ENCODE measurements at places on chromosomes 2 and 18.

DNA sequence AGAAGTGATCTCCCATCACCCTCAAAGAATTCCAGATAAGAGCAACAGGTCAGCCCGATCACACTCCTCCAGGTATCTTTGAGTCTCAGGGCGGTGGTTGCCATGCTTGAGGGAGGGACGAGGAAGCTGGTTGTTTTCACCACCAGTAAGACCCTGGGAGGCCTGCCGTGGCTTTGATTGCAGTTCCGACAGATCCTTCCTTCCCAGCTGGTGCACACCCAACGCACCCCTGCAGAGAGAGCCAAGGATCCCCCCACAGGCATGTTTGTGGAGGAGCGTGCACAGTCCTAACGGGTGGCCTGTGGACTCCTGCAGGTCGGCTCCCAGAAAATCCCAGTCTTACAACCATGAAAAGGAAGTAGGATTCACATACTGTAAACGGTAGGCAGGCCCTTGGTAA is 13.8 kb upstream of the ZNF236 start:
- DNase-seq = no peak

DNA sequence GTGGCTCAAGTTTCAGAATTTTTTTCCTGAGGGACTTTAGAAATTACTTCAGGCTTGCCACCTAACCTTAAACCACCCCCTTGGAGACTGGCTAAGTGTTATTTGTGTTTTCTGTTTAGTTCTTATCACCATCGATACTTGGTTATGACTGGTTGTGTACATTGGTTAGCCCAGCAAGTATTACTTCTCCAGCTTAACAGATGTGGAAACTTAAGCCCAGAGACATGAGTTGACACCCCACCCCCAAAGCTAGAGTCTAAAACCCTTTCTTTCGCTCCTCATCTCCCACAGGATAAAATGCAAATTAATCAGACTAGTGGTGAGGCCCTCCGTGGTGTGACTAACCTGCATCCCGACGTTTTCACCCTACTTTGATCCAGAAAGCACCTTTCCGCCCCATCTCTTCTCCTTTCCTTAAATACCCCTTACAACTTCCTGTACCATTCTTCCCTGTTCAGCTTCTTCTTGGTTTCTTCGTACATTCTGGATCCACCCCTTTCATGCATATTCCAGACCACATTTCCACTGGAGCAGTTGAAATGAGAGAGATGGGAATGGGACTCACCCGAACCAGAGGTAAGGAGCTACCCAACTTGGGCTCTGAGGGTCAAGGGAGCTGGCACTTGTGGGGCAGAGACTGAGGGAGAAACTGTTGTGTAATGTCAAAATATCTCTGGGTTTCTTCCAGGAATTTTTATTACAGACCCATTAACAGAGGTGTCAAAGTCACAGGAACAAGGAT is 819 bp upstream of the MAP3K2 start:
- no peak for DNase-seq

DNA sequence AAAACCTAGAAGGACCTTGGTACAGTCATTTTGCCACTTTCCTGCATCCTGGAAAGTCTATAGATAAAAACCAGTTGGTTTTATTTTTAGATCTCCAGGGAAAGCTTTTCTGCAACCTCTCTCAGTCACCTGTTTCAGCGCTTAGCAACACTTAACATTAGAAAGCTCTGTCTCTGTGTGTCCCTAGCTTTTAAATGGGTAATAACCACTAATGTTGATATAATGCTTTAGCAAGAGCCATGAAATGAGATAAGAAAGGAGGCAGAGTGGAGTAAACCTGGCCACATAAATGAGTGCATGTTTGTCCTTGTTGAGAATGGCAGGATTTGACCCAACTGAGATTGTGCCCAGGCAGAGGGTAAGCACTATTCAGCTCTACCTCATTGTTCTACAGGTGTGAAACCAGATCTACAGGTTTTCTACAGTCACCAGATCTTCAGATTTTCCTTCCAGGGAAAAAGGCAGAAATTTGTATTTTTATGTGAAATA is 44.8 kb downstream of the MARCHF4 start:
- DNase-seq = no peak

DNA sequence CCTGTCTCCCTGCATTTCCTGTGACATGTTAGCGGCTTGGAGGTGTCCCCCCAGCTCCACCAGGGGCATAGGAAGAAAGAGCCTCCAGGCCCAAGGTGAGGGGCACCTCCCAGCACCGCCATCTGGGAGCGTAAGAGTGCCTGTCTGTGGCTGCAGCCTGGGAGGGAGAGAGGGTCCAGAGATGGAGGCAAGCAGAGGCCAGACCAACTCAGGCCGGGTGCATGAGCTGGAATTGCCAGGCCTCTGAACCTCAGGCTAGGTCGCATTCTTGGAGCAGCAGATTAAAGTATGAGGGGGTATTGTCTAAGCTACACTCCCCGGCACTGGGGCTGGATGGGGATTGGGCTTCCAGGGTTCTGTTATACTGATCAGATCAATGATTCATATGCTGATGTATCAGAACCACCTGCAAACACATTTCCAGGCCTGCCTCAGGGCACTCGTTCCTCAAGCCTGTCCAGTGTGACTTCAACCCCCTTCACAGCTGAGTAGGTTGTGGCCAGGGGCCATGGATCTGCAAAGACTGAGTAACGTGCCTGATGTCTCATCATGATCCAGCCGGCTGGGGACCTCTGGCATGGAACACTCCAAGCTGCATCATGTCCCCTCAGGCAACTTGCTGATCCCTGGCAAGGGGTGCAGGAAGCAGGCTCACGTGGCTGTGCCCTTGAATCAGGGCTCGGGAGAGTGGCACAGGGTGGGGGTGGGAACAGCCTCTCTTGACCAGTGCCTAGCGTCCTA is 73.2 kb downstream of the HS1BP3 start:
- no peak for DNase-seq

GRCh38 chr18:2148823-2149222 is 422.5 kb downstream of the METTL4 start:
- DNase-seq = no peak

DNA sequence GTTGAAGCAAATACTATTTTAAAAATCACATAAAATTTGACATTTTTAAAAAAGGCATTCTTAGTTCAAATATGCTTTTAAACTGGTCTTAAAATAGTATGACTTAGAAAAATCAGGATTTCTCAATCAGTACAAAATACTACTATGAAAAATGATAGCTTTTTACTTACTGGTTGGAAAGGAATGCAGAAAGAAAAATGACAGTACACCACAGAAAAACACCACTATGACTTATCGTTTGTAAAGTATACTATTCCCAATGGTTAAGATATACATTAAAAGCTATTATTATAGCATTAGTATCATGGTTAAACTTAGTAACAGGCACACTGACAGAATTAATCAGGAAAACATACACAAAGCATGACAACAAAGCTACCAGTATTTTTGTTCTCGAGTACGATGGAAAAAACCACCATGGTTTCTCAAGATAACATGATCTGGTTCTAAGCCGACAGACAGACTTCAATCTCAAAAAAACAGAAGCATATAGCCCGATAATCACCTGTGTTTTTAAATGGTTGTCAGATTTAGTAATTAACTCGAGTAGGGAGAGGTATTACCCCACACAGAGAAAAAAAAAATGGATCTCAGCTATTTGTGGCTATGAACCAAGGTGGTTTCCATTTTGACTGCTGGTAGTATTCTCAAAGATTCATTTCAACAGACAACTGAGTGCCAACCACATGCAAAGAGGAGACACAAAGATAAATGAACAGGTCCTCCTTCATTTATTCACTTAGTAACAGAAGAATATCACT is 39.1 kb downstream of the CUL3 start:
- no peak for DNase-seq

GRCh38 chr2:230124235-230124634 is 55.5 kb upstream of the SLC16A14 start:
- DNase-seq = no peak

DNA sequence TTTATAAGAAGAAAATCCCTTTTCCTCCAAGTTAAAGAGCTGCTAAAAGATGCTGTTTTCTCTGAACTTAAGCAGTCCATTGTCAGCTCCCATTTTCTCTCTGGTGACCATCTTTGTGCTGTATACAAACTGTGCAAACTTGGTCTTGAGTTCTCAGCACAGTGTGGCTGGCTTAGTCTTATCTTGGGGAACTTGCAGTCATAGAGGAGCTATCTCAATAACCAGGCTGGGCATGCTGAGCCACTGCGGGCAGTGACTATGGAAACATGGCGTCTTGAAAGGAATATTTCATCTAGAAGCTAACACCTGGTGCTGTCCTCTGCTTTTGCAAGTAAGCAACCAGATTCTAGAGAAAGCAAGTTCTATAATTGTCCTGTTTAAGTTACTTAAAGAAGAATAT is 1334.4 kb upstream of the CELF4 start:
- DNase-seq = no peak

GRCh38 chr2:113012436-113013335 is 7.4 kb downstream of the IL36A start:
- DNase-seq = no peak

DNA sequence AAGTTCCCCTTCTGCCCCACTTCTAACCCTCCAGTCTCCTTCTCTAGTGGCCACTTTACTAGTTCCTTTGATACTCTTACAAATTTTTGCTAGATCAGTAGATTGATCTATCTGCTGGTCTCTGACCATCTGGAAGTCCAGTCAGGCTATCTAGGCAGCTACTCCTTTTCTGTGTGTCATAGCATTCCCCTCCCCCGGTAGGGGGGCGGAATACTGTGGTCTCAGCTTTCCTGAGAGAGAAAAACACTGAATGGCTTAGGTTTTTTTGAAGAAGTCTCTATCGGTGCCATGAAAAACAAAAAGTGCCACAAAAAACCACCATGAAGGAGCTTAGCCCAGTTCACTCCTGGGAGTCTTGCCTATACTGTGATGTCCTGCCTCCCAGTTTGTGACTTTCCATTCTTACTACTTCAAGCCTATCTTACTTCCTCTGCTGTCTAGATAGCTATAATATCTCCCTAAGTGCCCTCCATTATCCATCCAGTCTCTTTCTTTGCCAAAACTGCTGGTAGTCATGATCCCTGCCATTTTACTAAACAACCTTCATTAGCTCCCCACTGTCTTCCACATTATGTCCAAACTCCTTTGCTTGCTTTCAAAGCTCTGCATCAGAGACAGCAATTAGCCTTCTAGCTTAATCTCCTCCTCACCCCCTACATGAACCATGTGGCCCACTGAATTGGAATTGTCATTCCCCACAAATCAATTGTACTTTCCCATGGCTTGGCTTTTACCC is 29.9 kb downstream of the TPGS2 start:
- DNase-seq = no peak

GRCh38 chr2:220452561-220452960 is 825.1 kb downstream of the SLC4A3 start:
- no peak for DNase-seq

DNA sequence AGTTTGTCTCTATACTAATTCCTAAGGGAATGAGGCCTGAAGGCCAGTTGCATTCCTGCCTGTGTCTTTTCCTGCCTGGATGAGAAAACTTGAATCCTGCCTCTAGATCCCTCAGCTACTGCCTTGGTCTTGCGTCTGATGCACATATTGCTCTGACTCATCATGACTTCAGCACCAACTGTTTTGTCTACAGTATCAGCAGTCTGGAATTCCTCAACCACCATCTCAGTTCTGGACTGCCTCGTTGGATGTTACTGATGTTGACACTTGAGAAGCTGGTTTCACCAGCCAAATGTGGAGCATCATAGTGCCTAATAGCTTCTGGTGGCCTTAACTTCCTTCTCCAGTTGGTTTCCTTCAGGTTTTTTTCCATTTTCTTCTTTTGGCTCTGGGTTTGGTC is 211.0 kb downstream of the CTNNA2 start:
- no peak for DNase-seq

GRCh38 chr2:70243806-70244584 is 4.4 kb downstream of the TIA1 start:
- no peak for DNase-seq

- no peak for DNase-seq
These were observed 32.9 kb upstream of the PPM1B start for GRCh38 chr2:44135771-44136170.

DNA sequence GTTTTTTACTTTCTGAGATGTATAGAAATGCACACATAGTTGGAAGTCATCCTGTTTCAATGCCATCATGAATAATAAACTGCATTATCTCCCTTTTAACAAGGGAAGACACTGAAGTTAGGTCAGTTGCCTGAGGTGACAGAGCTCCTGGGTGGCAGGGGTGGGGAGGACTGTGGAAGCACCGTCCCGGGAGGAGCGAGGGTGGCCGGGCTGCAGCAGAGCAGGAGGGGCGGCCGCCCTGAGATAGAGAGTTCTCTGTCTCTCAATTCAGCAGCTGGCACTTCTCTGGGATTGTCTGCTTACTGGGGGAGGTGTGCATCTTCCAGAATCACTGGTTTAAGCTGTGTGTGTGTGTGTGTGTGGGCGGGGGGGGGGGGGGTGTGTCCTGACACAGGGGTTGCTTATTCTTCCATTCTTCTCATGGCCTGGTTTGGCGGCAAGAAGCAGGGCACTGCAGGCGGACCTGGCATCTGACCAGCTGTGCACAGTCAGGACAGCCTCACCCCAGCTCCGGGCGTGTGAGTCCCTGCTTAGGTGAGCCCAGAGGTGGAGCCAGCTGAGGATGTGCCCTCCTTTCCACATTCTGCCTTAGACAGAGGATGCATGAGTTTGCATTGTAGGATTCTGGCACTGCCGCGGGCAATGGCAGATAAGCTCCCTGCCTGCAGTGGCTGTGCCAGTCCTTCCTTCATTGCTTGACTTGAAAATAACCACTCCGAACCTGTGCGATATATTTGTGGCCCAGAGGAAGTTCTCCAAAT is 40.4 kb downstream of the VWA3B start:
- no peak for DNase-seq

DNA sequence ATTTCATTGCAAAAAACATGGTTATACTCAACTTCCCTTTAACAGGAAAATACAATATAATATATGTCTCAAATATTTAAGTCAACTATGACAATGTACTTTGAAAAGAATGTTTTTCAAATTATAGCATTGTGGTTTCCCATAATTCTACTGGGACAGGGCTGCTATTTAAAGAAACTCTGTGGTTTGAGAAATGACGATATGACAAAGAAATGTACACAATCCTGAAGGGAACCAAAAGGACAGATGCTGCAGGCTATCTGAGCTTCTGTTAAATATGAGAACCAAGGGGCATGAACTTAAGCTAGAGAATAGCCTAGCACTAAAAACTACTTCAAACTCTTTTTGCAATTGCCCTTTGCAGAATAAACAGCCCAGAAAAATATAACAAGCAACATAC is 415.9 kb downstream of the GRB14 start:
- DNase-seq = no peak

GRCh38 chr18:10681581-10682367 is 155.9 kb downstream of the NAPG start:
- DNase-seq = no peak

DNA sequence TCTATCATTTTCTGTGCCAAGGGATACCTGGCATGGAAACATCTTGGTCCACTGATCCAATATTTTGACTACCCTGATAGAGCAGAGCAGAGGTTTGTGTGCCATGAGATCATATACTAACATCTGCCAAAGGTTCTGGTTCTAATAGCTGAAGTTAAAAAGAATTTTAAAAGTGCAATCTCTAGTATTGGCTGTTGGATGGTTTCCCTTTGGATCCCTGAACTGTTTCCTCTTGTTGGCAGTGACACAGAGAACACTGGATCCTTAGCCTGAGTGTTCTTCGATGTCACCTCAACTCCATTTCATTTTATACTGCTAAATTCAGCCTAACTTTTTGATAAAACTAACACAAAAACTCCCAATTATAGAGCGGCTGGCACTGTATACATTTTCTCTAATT is 169.3 kb upstream of the FBXO11 start:
- DNase-seq = no peak

All from activated CD4-positive, alpha-beta T cell treated with anti-CD3 and anti-CD28 coated beads, Interleukin-2, amount 50 U/mL, for 4 hours (primary cell).